ENCODE measurements at places on chromosomes 4 and X.

DNA sequence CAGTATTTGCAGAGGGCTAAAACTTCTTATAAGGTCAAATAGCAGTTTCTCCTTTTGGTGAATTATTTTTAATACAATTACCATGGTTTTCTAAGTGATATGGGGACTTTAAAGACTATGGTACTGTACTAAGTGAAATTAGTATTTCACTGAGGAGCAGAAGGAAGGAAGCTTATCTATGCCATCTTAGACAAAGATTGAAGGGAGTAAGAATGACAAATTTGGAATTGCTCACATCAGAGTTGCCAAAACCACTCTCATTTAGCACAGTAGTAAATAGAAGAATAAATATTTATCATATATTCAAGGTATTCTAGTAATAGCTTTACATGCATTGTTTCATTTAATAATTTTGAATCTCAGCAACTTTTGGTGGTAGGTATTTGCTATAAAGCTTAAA is 30.4 kb downstream of the SULT1B1 start:
- DNase-seq = no peak

DNA sequence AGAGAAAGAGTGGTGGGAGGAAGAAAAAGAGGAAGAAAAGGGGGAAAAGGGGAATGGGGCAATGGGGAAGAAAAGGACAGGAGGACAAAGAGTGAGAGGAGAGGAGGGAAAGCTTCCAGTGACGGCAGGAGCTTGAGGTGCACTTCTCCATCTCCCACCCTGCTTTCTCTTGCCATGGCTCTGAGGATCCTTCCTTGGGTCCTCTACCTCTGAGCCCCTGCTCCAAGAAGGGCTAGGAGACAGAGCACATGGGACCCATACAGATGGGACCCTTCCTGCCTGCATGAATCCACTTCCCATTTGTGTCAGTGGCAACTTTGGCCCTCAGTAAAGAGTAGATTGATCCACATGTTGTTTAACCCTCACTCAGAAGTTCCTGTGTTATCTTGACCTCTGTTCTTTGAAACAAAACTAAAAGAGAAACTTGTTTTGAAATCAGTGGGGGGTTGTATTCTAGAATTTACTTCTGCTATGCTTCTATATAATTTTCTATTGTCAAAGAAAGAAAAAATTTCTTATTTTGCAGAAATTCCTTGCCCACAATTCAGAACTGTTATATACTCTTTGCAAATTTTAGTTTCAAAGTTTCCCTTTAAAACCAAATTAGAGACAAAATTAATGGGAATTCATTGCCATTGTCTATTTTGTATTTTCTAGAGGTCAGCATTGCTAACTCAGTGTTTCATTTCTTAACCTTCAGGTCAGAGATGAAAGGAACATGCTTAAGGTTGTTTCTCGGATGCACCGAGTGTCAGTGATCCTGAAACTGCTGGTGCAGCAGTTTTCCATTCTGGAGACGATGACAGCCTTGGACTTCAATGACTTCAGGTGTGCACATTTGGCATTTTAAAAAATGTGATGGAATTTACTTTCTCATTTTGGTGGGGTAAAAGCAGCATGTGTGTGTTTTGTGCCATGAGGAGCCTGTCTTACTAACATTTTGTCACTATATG is 5.0 kb downstream of the TDO2 start:
- DNase-seq = no peak

GRCh38 chrX:149504915-149505651 is at the start of gene IDS:
IDS (minus strand) TSS chrX:149505306; CDS start chrX:149505137, 169 bp downstream.
- DNase-seq = peak; percentile 82

DNA sequence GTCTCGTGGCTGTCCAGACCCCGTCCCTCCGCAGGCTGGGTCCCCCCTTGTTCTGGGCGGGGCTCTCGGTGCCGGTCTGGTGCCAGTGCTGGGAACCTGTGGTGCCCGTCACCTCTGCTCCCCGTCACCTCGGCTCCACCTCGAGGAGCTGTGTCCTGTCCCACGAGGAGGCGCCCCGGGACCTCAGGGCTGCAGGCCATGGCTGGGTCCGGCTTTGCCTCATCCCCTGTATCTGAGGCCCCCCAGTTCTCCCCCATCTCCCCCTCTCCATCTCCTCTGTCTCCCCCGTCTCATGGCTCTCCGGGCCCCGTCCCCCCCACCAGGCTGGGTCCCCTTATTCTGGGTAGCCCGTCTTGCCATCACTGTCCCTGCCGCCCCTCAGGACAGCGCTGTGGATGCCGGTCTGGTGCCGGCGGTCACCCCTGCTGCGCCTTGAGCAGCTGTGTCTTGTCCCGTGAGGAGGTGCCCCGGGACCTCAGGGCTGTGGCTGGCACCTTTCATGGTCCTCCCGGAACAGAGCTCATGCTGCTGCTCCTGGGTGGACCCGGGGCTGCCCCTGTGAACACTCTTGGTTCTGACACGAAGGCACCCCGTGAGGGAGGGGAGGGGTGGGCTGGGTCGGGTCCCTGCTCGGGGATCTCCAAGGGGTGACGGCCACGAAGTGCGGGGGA is 13.4 kb upstream of the GTPBP6 start:
- DNase-seq = no peak

DNA sequence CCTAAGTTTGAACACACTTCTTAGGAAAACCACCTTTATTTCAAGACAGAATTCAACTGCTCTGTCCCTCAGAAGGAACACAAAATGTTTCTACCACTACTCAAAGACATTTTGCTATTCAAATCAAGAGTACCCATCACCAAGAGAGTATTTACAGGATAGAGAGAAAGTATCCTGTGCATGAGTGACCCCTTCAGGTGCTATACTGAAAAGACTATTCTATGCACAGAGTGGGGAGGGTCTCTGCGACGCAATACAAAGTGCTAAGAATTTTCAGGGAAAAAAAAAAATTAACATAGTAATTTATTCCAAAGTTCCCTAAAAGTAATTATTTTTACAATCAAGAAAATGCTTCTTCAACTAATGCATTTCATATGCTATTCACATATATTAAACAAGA is 346.4 kb upstream of the FAM241A start:
- DNase-seq = no peak

DNA sequence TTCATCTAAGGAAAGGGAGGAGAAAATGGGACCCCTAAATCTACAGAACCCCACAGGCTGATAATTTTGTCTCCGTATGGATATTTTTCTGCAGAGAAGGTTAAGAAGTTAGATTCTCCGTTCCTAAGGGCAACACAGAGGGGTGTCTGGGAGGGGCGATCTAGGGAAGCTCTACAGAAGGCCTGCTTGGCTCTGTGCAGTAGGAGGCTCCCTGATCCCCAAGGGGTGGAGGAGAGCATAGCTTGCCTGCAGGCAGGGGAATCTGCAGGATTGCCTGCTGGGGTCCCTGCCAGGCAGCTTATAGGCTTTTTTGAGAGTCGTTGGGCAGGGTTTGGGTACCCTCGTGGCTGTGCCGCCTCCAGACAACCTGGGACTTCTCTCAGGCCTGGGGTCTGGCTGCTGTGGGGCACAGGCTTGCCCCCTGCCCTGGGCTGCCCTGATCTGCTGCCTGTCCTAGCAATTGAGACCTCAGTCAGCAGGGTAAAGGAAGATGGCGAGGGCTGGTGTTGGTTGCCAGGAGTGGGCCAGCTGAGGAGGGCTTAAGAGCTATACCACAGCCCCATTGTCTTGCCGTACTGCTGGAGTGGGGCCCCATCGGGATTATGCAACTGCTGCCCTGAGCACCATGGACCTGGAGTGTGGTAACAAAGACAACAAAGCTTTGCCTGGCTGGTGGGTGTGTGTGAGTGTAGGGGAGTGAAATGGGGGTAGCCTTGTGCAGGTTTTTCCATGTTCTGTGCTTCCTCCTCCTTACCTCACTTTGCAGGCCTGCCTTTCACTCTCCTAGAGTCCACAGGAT is 74.1 kb downstream of the EFNB1 start:
- no peak for DNase-seq

DNA sequence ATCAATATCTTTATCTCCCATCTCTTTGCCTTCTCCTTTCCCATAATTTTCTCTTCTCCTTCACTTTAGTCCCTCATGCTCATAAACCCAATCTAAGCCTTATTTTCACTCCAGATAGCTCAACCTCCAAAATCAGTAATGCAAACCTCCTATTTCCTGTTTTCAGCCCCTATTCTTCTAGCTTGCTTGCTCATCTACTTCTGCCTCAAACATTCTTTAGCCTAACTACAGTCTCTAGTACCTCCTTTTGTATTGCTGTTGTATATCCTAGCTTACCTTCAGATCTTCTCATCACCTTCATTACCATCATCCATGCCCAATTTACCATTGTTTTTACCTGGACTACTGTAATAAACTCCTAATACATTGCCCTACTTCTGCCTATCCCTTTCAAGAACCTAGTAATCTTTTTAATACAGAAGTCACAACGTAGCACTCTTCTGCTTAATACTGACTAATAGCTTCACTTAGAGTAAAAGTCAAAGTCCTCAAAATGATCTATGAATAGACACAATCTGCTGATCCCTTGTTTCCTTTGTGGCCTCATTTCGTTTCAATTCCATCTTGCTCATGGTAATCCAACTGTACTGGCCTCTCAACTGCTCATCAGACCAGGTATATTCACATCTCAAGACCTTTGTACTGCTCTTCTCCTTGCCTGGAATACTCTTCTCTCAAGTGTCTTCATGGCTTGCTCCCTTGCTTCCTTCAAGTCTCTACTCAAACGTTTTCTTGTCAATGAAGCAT is 123.4 kb downstream of the FAM13A start:
- no peak for DNase-seq
